G401 (cell line): ENCODE measurements at places on chromosomes 2 and 18. TPM values are rescaled to one million over a fixed set of nuclear protein-coding genes. Genes with fewer than 3 reads are reported as not detected.

CACNB4 gene
- total RNA-seq = 0.12 and 4.4 TPM in 2 replicates

PHLPP1 gene
- 5.8 and 6.6 TPM in 2 replicates for total RNA-seq

DNA sequence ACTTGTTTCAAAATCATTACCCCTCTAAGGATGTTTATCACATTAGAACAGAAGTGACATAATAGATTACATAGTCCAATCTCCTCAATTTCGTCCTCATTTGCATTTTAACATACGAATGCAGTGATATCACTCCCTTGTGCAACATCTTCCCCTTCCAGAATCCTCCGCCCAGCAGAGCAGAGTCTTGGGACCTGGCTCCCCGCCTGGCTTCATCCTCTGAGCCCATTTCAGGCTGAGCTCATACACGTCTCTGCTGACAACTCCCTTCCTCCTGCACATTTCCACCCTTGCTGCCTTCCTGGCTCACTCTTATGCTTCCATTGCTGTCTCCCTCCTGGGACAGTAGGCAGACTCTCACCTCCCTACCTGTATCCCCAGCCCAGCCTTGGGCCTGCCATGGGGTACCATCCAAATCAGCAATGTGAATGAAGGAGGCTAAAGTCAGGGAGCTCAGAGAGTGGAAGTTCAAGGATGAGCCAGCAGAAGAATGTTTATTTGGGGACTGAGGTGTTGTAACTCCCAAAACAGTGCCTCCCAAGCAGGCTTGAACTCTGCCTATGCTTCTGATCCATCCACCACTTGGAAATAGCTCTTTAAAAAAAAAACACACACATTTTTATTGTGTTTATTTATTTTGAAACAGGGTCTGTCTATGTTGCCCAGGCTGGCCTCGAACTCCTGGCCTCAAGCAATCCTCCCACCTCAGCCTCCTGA, 165.2 kb downstream of the TMEM200C start:
- DNase-seq = no peak

DNA sequence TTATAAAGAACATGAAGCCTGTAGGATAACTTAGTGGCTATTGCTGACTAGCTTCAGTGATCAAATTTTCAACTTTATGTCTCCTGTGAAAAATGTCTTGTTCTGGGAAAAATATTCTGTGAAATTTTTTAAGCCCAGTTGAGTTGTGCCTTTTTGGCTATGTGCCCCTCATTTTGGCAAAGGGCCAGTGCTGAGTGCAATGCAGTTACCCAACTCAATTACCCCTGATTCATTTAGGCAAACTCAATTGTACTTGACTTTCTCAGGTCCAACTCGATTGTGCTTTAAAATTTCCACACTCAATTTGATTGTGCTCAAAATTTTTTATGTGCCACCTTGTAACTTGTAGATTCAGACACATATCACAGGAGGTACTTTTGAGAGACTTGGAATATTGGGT, 548.8 kb upstream of the NRP2 start:
- DNase-seq = no peak

POTEJ gene
- not detected in 2 replicates for total RNA-seq

DNA sequence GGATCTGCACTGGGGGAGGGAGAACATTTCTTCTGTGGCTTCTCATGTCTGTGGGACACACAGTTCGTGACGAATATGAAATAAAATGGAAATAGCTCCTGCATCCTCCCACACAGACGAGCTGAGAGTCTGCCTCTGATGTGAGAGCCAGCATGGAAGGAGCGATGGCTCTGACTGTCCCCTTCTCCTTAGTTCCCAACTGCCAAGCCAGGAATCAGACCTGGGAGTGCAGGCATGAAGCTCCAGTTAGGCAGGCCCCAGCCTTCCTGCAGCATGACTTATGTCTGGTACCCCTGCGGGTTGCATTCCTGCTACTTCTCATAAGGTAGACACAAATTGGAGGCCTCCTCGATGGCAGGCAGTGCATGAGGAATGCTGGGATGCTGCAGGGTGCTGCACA, 56.2 kb downstream of the PRKCE start:
- no peak for DNase-seq

GRCh38 chr2:178635897-178636296, 155.6 kb downstream of the PLEKHA3 start:
- no peak for DNase-seq

- no peak for DNase-seq
These were observed 509.7 kb downstream of the TDRD15 start for GRCh38 chr2:21633466-21633865.

DNA sequence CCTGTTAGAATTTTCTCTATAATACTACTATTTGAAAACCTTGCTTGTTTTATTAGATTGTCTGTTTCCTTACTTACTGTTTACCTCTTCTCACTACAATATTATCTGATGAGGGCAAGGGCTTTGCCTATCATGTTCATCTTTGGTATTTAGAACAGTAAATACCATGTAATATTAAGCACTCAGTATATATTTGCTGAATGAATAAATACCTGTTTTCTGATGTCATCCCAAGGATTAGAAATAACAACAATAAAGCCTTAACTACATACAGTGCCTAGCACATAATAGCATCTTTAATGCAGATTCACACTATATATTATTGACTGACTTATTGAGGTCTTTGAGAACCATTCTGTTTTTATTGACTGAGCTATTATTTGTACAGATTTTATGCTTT, 142.1 kb downstream of the TMEM247 start:
- no peak for DNase-seq

DNA sequence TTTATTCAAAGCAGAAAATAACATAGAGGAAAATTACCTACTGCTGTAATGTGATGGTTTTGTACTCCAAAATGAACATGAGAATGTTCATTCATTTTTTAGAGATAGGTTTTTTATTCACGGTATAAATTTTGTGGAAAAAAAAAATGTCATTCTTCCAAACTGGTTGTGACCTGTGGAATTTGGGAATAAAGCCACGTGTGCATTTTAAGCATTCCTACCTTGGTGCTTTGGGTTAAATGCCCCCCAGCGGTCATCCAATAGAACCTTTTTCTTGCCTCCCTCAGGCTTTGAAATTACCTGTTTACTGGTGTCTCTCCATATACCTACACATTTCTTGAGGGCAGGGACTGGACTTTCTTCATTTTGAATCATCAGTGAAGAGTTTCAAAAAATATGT, 740.7 kb downstream of the DPP10 start:
- no peak for DNase-seq

- no peak for DNase-seq
These were observed 28.6 kb downstream of the SNTG2 start for GRCh38 chr2:979069-979928.
